ENCODE measurements at places on chromosomes 12 and 14.

- no peak for DNase-seq
Observed at GRCh38 chr12:14278294-14278953, 87.1 kb upstream of the ATF7IP start.

DNA sequence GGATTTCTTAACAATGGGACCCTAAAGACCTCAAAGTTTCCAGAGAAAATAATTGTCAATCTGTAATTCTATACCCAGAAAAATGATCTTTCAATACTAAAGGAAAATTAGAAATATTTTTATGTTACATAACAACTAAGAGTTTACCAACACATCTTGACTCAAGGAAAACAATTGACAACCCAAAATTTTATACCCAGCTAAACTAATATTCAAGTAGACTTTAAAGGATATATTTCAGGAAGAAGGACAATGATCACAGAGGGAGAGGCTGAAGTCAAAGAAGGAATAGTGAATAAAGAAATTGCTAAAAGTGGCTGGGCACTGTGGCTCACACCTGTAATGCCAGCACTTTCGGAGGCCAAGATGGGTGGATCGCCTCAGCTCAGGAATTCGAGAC lies 12.6 kb upstream of the PLD4 start:
- no peak for DNase-seq

DNA sequence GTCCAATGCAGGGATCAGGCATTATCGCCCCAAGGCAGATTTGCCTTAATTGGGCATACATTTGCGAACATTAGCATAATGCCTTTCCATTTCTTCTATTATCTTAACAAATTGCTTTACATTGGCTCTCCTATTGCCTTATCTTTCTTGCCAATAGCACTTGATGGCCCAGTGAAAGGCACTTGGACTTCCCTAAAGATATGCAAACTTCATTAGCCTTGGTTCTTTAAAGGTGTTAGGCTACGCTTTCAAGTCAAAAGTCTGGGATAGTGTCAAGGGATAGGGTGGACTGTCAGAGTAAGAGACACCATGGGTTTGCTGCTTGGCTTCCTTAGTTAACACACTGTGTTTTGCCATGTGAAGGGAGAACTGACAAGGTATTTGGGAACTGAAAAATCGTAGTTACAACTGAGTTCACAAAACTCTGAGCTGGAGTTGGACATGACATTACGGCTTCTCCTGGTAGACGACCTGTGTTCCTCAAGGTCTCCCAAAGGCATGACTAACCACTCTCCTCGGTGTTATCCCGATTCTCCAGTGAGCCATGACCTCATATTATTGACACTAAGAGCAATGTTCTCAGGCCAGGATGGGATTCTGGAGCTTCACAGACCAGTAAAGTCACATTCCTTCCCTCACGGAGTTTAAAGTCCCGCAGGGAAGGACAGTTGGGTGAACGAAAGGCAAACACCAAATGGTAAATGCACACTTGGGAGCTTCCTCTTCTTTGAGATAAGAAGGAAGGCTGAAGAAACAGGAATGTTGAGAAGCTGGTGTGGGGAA lies 65.2 kb downstream of the TBC1D30 start:
- no peak for DNase-seq

- no peak for DNase-seq
Observed at GRCh38 chr12:116821291-116821690, 60.0 kb downstream of the HRK start.

DNA sequence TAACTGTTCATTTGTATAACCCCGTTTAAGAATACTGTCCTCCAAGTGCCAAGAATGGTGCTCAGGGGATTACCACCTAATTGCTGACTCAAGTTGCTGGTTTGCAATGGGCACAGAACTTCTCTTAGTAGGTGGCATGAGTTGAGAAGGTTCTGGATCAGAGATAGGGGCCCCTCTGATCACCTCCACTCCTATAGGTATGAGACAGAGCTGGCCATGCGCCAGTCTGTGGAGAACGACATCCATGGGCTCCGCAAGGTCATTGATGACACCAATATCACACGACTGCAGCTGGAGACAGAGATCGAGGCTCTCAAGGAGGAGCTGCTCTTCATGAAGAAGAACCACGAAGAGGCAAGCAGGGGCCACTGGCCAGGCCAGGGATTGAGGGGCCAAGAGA lies 1.6 kb downstream of the KRT18 start:
- DNase-seq: no peak

DNA sequence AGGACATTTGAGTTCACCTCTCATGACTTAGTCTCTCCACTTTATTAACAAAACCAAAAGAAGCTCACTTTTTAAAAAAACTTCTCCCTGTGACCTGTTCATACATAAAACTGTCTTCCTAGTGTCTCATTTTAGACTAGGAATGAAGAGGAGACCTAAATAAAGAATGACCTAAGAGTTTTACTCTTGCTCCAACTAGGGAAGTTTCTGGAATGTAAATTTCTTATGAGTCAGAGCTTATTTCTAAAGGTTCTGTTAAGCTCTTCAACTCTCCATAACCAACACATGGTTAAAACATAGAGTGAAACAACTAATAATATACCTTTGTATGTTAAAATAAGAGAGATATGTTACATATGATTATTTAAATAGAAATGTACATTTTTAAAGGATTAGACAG lies 369.8 kb downstream of the EMP1 start:
- no peak for DNase-seq

DNA sequence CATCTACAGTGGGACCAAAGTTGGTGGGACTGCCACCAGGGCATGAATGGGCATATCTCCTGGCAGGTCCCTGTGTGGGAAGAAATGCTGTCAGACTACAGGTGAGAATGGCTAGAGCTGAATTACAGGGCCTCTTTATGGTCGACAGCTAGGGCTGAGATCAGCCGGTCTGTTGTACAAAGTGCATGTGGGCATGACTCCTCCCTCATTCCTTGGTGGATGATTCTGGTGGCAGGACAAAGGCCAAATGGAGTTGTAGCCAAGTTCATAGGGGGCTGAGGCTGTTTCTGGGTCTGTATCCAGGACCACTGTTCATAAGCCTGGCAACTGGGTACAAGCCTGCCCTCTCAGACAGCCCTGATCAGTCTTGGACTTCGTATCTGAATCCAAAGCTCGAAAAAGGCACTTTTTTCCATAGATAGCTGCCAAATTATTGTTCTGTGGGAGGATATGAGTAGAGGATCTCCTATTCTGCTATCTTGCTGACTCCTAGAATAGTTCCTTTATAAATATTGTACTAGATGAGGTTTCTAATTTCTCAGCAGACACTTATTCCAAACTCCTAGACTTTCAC lies 460.8 kb downstream of the TMEM117 start:
- no peak for DNase-seq

DNA sequence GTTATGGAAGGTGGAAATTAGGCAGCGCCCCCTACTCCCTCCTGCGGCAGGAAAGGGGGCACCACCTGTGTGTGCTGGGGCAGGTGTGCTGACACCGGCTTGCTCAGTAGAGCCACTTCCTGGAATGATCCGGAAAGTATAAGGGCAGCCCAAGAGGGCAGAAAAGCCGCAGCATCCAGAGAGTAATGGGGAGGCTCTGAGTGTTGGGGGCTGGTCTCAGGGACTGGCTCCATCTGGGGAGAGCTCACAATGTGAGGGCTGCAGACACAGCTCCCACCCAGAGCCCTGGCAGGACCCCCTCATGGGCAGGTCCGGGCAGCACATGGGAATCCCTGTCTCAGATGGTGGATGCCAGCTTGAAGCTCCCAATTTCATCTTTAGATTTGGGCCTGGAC lies 187.6 kb upstream of the C14orf180 start:
- no peak for DNase-seq

Measured in central memory CD4-positive, alpha-beta T cell (primary cell).